ENCODE measurements at places on chromosomes 5 and 9. TPM values are rescaled to one million over a fixed set of nuclear protein-coding genes. Genes with fewer than 3 reads are reported as not detected.

DNAH5 gene
- total RNA-seq = 1.6 TPM

TMEM161B gene
- 16.3 TPM for total RNA-seq

CMYA5 gene
- 0.07 TPM for total RNA-seq

GRCh38 chr5:33343676-33344327 is 97.0 kb upstream of the TARS1 start:
- no peak for DNase-seq

DNA sequence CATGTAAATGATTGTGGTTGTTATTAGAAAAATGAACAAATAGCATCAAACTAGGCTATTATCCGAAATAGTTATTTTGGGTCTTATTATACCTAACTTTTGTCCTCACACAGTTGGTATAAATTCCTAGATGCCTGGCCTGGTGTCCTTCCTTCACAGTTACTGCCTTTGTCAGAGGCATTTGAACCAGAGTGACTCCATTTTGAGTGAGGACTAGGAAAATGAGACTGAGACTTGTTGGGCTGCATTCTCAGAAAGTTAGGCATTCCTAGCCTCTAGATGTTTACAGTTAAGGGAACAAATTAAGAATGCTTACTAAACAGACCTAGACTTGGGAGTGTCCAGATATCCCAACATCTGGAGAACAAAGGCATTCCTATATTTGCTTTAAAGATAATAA is 283.5 kb upstream of the C9orf72 start:
- DNase-seq = no peak

All from MG63 (cell line).